ENCODE measurements at places on chromosomes 16 and 17.

DNA sequence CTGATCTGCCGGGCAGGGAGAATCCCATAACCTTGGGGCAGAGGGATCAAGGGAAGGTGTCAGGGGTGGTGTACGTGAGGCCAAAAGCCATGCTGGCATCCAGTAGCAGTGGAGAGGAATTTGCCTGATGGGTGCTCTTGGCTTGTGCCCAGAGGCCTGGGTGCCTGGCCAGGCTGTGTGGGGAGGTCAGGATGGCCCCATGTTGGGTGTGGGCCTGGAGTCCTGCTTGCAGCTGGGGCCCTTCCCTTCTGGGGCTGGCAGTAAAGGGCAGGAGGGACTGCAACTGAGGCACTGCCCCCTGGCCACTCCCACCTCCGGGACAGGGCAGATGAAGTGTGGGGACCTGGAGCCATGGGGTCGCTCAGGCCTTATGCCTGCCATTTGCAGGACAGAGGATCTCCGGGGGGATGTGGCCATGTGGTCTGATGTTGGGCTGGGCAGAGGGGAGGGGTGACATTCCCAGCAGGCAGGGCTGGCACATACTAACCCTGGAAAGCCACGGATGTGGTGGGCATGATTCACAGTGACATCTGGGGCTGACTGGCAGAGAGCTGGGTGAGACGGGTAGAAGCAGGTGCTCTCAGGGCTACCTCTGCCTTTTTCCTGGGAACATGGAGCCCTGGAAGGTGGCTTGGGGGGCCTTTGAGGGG, 3.5 kb downstream of the FMNL1 start:
- peak; percentile 86 for DNase-seq

- DNase-seq, result no peak
These were observed 22.4 kb upstream of the SCNN1B start for GRCh38 chr16:23279721-23280153.

- DNase-seq, result no peak
These were observed 7.0 kb upstream of the OR2C1 start for GRCh38 chr16:3348547-3349167.

GRCh38 chr16:86337581-86338402, 172.5 kb upstream of the FOXF1 start:
- peak; percentile 54 for DNase-seq

GRCh38 chr17:12990926-12991325, 26.9 kb downstream of the ELAC2 start:
- no peak for DNase-seq

DNA sequence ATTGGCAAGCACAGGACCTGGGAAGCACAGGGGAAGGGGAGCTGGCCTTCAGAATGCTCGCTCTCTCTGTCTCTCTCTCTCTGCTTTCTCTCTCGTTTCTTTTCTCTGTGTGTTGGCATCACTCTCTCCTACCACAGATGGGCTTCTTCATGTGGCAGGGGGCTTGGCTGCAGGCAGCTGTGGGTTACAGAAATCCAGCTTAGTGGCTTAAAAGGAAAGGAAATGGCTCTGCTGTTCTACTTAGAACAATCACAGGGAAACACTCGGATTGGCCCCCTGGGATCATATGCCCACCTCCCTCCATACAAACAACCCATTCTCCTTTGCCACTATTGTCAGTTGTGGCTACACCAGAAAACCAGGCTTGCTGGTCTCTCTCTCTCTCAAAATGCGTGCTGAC, 20.4 kb downstream of the TBX2 start:
- no peak for DNase-seq

DNA sequence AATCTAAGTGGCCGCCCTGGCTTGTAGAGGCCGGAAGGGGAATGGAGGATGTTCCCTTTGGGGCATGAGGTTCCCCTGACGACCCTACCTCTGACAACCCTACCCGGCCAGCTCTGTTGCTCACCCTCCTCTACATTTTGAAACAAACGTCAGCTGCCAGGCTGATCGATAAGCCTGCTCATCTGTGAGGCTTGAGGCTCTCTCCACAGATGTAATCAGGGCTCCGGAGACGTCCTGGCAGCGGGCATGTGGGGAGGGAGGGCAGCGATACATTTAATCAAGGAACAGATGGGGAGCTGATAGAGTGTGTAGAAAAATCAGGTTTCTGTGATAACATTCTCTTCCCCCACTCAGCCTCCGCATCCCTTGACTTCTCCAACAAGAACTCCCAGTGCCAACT, 212.3 kb upstream of the SDK2 start:
- no peak for DNase-seq

DNA sequence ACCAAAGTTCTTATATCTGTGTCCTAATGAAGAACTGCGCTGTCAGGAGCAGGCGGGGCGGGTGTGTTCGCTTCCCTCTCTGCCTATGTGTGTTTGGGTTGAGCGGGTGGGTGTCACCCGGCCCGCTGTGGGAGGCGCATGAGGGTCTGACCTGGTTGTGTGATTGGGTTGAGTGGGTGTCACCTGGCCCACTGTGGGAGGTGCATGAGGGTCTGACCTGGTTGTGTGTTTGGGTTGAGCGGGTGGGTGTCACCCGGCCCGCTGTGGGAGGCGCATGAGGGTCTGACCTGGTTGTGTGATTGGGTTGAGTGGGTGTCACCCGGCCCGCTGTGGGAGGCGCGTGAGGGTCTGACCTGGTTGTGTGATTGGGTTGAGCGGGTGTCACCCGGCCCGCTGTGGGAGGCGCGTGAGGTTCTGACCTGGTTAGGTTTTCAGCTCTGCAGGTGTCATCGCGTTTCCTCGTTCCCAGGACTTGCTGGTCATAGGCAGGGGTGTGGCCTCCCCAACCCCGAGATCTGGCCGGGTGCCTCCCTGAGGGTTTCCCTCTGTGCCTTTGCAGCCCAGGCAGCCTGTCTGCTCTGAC, 69.6 kb upstream of the ZNF750 start:
- DNase-seq, result no peak

DNA sequence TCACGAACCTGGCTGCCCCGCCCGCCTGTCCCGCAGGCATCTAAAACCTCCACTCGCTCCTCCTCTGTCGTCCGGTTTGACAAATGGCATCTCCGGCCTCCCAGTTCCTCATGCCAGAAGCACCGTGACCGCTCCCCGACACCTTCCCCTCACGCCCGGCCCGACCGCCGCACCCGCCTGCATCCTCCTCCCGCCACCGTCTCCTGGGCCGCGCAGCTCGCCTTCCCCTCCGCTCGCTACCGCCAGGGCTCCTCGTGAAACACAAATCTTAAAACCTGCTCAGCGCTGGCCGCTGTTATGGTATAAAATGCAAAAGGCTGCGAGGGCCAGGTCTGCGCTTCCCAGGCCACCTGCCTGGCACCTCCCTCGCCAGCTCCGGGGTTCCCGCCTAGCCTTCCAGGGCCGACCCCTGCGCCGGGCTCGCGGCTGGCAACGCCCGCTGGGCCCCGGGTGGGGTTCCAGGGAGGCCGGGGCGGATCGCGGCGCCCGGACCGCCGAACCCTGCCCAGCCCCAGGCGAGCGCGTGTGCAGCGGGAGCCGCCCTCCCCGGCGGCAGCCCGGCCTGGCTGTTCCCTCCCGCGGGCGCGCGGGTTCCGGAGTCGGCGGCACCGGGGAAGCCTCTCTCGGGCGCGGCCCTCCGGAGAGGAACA, 488 bp downstream of the SPSB3 start:
- DNase-seq, result peak; percentile 89

DNA sequence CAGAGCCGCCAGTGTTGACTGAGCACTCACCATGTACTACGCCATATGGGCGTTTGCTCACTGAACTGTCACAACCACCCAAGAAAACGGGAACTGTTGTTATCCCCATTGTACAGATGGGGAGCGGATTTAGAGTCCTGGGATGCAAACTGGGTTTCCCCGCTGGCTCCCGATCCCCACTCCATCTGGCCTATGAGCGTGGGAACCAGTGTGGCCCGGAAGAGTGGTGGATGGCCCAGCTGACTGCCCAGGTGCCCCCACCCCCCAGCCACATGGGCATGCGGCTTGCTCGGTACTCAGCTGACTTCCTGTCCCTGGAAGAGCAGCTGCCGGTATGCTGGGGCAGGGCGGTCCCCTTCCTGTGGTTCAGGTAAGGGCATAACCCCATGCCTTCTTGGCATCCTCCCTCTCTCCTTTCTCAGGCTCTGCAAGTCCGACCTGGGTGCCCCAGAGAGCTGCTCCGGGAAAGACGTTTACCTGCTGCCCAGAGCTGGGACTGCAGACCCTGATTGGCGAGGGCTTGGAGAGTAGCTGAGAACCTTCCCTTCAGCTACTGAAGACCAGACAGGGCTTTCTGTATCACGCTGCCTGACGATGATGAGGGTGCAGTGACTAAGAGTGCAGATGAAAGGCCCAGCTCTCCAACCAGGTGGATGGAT, 16.2 kb downstream of the SOCS3 start:
- DNase-seq, result peak; percentile 97

DNA sequence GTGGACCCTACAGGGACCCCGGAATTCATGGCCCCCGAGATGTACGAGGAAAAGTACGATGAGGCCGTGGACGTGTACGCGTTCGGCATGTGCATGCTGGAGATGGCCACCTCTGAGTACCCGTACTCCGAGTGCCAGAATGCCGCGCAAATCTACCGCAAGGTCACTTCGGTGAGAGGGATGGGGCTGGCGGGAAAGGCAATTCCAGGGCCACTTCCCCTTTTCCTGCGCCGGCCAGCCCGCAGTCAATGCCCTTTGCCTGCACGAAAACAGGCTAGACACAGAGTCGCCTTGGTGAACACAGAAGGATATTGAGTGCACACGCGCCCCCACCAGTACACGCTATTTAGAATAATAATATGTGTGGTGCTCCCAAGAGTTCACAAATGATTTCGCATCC, 4.0 kb downstream of the WNK4 start:
- DNase-seq, result no peak

DNA sequence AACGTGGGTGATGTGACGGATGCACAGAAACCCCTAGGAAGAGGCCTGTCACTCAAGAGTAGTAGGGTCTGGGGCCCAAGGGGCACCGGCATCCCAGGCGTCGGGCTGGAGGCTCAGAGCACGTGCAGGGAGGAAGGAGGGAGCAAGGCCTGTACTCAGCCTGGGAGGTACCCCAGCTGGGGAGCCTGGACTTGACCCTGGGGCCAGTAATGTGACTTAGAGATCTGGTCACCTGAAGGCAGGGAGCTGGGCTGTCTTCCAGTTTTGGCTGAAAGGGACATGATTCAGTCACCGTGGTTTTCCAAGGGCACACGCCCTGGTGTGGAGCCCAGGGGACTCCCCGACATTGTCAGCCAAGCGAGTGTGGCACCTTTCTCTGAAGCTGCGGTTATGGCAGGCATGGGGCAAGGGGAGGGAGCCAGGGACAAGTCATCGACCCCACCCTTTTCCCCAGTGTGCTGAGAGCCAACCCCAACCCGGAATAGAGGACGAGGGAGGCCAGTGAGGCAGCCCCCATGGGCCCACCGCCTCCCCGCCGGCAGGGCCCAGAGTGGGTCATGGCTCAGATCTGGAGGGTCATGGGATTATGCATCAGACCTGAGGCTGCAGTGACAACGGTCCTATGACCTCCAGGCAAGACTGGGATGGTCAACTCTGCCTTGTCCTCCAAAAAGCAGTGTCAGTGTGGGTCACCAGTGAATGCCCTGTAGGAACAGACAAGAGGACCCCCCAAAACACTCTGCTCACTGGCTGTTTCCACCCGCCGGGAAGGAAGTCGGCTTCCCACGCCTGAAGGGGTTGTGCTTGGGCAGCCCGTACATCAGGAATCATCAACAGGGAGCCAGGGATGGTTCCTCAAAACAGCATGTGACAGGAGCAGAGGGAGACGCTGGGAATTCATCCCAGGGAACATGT, 41.9 kb downstream of the MEAK7 start:
- peak; percentile 56 for DNase-seq

- DNase-seq, result no peak
These were observed 7.5 kb downstream of the ORC6 start for GRCh38 chr16:46696957-46697356.

GRCh38 chr16:1297018-1297696, 12.3 kb upstream of the UBE2I start:
- no peak for DNase-seq

DNA sequence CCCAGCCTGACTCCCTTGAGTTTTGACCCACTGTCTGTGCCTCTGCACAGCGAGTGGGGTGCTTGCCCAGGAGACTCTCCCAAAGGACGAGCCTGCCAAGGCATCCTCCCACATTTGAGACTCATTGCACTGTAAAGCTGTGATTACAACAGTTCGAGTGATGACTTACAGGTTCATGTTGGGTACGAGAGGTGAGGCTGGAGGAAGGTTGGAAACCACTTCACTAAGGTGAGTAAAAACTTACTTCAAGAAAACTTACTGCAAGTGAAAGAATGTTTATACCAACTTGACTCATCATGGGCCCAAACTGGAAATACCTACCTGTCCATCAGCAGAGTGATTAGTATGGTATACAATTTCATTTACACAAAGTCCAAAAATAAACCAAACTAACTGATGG, 360.1 kb upstream of the CDH11 start:
- DNase-seq, result no peak

DNA sequence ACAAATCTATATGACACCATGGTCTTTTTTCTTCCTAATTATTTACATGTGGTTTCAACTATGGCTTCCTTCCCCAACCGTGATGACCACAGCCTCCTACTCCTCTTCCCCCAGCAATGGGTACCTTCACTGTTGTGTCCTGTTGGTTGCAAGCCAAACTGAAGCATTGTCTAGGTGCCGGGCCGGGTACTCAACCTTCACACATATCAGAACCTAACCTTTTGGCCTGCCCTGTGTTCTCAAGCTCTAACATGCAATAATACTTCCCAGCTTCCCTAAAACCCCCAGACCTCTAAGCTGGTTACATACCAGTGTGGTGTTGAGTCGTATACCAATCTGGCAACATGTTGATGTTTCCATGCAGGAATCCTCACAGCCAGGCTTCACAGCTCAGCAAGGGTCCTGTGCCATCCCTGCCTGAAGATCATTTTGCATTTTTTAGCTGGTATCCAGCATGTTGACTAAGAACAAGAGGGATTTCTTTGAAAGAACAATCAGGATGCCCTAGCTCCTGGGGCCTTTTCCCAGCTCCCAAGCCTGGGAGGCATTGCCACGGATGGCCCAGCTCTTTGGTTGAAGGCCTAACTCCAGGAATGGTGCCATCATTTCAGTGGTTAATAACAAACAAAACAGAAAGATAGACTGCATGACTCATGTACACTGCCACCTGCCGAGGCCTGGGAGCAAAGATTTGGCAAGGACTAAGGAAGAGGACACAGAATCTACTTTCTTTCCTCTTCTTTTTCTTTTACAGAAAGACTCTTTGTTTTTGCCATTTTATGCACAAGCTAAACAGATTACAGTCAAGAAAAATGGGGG, 373.7 kb upstream of the SALL1 start:
- no peak for DNase-seq

GRCh38 chr16:79752396-79752795, 151.9 kb upstream of the MAF start:
- DNase-seq, result no peak

DNA sequence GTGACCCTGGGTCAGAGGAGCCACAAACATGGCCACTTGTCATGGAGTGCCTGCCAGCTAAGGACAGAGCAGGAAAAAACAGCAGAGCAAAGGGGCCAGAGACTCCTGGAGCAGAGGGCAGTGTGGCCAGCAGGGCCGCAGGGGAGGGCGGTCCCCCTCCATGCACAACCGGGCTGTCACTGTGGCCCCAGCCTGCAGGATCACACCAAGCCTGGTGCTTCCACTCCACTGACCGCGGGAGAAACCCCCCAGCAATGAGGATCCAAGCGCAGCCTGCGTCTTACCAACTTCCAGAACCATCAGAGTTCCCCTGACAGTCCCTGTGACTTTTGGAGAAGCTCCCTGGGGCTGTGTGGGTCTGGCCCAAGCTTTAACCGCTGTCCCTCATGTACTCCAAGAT, 62.0 kb downstream of the PRMT7 start:
- no peak for DNase-seq

- DNase-seq, result no peak
These were observed 54.3 kb downstream of the RPTOR start for GRCh38 chr17:80598813-80599545.

GRCh38 chr17:42346481-42346880, 41.8 kb downstream of the STAT3 start:
- DNase-seq, result no peak

All from spleen (tissue), 13 donors.